C1 segment of cervical spinal cord (tissue), 14 donors: ENCODE measurements at places on chromosomes 3 and 15.

DNA sequence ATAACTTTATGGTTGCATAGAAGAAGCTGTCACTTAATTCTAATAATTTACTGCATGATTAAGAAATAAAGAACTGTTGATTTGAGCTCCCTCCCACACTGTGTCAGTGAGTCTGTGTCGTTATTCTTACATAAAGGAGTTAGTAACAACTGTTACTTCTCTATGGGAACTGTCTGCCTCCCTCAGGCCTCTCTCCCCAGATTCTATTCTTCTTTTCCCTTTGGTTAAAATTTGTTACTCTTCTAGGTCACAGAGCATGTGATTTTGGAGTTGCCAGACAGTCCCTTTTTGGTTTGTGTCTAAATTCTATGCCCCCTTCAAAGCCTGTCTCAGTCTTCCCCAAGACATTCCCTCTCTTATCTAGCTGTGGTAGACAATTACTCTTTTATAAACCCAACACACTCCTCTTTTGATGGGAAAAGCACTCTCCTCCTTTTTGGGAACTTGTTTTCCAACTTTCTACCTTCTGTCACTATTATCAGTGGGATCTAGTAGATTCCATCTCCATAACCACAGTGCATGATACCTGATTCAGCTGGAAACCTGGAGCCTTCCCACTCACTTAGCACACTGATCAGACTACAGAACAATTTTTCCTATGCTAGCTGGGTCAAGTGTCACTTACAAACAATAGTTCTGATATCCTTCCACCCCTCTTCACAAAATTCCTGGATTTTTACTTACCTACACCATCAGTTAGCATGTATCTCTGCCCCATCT lies 422.1 kb upstream of the TGFBR2 start:
- DNase-seq = no peak

- DNase-seq = no peak
These were observed 4.4 kb upstream of the ACAP2 start for GRCh38 chr3:195447201-195447600.

DNA sequence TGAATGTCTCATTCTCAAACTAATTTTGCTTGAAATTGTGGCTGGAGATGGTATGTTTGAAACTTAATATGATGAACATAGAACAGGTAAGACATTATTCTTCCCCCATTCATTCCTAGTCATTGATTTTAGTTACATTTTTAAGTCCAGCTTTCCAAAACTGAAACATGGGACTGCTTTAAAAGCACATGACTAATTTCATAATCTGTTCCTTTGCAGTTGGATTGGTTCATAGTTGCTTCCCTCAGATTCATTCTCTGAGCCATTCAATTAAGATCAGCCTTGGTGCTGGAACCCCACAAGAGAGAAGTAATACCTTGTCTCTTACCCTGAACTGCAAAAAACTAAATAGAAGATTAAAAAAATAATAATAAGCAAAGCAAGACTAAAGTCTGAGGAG lies 87.5 kb upstream of the TGFBR2 start:
- no peak for DNase-seq

DNA sequence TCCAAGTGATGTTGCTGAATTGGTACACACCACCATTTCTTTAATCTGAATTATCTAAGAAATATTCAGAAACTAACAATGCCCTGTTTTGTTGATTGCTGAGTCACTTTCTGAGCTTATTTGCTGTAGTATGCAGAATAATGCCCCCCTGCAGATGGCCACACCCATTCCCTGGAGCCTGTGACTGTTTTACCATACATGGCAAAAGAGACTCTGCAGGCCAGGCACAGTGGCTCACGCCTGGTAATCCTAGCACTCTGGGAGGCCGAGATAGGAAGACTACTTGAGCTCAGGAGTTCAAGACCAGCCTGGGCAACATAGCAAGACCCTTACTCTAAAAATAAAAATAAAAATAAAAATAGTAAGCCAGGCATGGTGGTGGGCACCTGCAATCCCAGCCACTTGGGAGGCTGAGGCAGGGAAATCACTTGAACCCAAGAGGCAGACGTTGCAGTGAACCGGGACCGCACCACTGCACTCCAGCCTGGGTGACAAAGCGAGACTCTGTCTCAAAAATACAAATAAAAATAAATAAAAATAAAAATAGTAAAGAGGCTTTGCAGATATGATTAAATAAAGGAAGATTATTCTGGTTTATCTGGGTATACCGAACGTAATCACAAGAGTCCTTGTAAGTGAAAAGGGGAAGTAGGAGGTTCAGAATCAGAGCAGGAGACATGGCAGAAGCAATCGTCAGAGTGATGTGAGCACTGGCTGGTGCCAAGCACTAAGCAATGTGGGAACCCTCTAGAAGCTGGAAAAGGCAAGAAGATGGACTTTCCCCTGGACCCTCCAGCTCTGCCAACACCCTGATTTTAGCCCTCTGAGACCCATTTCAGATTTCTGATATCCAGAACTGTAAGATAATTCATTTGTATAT lies 19.0 kb downstream of the PCYT1A start:
- no peak for DNase-seq

DNA sequence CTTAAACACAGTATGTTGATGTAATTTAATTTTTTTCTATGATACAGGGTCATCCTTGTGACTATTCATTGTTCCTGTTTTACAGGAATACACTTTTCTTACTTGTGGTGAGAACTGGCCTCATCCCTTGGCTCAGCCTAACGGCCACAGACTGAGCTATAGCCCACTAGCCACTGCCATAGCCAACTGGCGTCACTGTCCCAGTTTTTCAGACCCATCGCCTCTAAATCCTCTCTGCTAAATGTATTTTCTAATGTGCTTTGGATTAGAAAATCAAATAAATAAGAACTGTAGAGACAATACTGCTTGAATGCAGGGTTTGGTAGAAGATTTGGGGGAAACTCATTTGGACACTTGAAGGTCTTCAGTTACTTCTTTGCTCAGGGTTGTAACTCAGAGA lies 113.1 kb downstream of the TIGIT start:
- no peak for DNase-seq

DNA sequence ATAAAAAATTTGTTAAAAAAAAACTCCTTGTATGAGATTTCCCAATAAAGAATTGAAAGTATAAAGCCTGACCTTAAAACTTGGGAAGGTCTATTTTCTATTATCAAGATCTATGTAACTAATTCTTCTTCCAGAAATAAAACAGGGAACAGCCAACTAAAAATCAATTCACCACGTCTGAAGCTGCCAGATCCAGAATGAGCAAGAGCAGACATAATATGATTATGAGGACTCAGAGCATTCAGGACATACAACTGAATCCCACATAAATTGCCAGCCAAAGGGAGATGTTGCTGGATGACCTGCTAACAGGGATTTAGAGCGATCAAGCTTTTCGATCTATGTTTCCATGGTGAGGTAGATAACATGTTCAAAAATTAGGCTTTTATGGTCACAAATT lies 1151.3 kb upstream of the CADM2 start:
- DNase-seq = no peak

- no peak for DNase-seq
These were observed 9.4 kb downstream of the BCL6 start for GRCh38 chr3:187735837-187736236.

GRCh38 chr3:117746066-117746465 lies 1036.5 kb downstream of the TUSC7 start:
- DNase-seq = no peak

- no peak for DNase-seq
These were observed 71.1 kb downstream of the EPHB3 start for GRCh38 chr3:184632551-184633236.

DNA sequence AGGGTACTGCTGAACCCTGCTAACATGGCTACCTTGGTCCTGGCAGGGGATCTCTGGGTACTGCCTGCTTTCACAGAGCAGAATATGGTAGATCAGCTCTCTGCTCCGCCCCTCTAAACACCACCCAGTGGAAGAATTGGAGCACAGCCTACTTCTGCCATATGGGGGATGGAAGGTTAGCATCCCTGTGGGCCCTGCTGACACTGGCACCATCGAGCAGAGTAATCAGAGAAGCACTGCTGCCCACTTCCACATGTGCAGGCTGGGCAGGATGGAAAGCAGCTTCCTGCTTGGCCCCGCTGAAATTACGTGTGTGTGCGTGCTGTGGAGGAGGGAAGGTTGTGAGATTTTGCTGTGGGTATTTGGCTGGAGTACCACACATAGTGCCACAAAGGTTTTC lies 24.8 kb downstream of the CCR1 start:
- no peak for DNase-seq

- DNase-seq = no peak
These were observed 94.9 kb upstream of the STRIT1 start for GRCh38 chr3:155388417-155388816.

- DNase-seq = peak; percentile 58
These were observed 3.1 kb downstream of the KAT2B start for GRCh38 chr3:20043396-20043795.

DNA sequence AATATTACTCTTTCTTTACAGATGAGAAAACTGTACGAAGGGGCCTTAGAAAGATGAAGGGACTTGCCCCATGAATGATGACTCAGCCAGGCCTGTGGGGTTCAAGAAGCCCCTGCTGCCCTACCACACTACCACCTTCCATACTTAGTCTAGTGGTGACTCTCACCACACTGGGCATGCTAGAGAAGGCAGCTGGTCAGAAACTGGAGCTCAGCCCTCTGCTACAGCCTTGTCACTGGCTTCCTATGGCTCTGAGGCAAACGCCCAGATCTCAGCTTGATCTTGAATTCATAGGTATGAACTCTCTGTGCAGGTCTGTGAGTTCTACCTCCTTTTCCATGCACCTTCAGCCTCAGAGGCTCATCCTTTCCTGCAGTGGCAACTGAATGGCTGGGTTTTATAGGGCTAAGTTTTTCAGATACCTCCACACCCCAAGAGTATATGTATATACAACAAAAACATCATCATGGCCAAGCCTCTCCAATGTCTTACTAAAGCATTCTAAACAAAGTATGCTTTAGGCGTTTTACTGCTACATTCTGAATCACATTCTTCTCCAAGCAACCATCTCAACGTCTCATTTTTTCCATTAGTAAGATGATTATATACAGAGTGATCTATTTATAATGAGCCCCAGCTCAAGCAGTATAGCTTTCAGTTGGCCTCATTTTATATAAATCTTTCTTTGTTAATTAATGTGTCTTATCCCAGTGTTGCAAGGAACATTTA lies 234.1 kb downstream of the GREM1 start:
- DNase-seq = no peak

DNA sequence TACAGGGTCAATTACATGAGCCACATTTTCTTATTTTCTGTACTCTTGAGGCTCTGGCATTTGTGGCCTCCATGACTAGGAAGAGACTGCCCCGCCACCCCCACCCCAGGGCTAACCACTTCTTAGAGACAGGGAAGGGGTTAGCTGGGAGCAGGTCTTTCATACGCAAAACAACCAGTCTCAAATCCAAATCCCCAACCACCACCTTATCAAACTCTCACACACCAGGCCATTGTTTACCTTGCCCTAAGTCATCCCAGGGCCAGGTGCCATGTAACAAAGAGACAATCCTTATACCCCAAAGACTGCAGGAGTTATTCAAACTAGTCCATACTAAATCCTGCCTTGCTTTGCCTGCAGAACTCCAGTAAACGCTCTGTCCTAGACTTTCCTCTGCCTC lies 77.8 kb downstream of the B3GNT5 start:
- no peak for DNase-seq

DNA sequence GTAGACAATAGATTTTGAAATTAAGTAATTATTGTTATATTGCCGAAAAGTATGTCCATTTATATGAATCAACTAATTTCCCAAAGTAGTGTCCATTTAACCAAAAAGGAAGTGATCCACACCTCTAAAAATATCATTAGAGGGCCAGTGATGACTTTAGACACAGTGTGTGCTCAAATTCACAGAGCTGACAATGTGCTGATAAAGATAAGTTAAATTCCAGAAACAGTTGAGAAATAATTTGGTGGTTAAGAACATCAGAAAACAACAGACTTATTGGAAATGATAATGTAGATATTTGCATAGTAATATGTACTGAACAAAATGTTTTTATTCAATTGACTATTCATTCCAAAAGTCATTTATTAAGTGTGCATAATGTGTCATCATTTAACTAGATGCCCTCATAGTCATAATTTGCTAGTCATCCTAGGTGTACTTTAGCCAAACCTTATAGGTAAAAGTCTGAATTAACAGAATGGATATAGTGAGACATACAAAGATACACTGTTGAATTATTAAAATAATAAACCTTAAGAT lies 230.2 kb upstream of the ADAMTS9 start:
- no peak for DNase-seq

GRCh38 chr3:119664370-119664769 lies 4.0 kb upstream of the POPDC2 start:
- DNase-seq = no peak

DNA sequence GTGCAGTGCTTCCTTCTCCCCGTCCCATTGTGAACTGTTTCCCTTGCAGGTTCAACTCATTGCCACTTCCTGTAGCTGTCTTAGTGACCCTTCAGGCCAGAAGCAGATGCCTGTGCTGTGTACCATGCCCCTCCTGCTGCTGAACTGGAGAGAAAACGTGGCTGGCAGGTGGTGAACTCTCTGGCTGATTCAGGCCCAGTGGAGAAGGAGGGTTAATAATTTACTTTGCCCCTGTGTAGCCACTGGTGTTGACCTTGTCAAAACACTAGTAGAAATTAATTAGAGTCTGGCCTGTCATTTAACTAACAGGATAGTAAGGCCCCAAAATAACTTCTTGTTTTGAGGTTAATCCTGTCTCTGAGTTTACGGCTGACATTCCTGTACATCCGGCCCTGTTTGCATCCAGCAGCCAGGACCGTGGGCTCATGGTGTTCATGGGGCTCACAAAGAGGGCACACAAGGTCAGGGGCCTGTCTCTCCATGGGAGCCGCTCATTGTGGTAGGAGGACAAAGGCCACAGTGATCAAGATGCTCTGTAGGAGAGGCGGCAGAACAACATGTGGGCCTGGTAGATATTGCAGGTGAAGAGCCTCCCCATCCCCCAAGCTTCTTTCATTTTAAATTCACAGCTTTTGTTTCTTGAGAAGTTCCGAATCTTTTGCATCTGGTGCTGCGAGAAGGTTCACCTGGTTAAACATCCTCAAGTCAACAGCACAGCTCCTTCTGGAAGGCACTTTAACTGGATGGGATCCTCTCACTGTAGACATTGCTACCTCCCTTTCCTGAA lies 101.6 kb downstream of the CGNL1 start:
- DNase-seq = no peak

- DNase-seq = no peak
These were observed 37.9 kb downstream of the RPL39L start for GRCh38 chr3:187101184-187102072.

- DNase-seq = peak; percentile 5
These were observed 55.3 kb downstream of the CCDC33 start for GRCh38 chr15:74291101-74292071.

DNA sequence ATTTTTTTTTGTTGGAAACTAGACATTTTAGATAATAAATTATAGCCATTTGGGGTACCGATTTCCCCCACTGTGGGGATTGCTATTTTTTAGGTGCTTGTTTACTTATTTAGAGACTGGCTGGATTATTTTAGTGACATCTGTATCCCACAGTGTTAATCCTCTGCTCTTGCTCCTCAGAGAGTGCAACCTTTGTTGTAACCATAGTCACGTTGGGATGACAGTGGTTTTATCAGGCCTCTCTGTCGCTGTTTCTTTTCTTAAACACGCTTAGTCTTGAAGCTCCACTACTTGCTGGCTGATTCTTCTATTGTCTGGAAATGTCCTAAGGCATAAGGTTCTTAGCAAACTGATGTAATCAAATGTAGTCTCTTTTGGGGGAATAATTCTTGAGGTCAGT lies 451.6 kb upstream of the SEMA6D start:
- DNase-seq = no peak
